Fibroblast of lung (primary cell): ENCODE measurements at places on chromosomes 16 and 17. TPM values are rescaled to one million over a fixed set of nuclear protein-coding genes. Genes with fewer than 3 reads are reported as not detected.

DNA sequence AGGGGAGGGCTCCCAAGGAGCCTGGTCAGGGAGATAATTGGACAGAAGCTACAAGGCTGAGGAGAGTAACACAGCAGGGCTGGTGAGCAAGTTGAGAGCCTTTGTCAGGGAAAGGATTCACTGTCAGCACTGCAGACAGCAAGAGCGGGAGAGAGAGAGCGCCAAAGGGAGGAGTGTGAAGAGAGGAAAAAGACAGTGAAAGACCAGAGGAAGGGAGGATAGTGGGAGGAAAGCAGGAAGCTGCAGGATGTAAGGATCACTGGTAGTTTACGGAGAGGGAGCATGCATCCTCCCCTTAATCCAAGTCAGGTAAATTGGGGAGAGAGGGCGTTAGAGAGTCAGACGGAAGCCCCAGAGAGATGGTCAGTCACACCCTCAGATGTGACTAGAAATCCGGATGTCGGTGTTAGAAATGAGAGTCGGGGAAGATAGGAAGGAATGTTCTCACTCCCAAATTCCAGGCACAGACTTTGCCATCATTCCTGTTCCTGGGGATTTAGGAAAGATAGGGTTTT lies 13.8 kb upstream of the SPOP start:
- H3K4me1 ChIP-seq, result no peaks in the 10 kb centered on the region
- no peaks in the 10 kb centered on the region for H3K36me3 ChIP-seq
- H3K27me3 ChIP-seq, result no peaks in the 10 kb centered on the region
- DNase-seq, result peak; percentile 25

The EME2 gene
- total RNA-seq, result 5.4 and 8.3 TPM in 2 replicates

The CYTH1 gene
- total RNA-seq, result 6.7 and 9.9 TPM in 2 replicates

GRCh38 chr17:55774846-55775271 lies 24.0 kb downstream of the PCTP start:
- H3K4me3 ChIP-seq, result no peak overlapping the region
- no peak for DNase-seq
- peaks cover 10% of the 10 kb centered on the region for H3K36me3 ChIP-seq
- no peaks in the 10 kb centered on the region for H3K27me3 ChIP-seq

The KRTAP3-1 gene
- total RNA-seq, result not detected in 2 replicates

DNA sequence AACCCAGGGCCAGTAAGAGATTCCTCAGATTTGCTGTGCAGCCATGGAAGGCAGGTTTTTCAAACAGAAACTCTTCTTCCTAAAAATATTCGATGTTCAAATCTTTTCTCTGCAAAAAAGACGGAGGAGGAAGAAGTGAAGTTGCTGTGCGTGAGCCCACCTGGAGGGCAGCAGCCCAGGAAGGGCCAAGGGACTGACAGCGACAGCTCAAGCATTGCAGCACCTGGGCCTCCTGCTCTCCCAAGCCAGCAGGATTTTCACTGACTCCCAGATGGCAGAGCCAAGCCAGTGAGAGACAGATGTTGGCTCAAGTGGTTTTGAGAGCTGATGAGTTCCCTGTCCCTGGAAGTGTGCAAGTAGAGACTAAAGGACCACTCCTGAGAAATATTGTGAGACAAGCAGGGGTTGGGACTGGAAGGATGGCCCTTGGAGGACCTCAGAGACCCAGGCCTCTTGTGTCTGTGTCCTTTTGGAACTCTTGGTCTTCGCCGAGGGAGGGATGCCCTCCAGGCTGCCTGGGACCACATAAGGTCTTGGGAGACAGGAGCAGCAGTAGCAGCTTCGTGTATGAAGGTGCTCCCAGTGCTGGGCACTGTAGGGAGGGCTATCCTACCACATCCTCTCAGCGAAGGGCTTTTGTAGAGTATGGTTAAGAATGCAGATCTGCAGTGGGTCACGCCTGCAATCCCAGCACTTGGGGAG lies 29.3 kb upstream of the TNFRSF13B start:
- H3K4me1 ChIP-seq, result no peaks in the 10 kb centered on the region
- no peak for DNase-seq
- no peak overlapping the region for H3K27ac ChIP-seq
- H3K27me3 ChIP-seq, result peaks cover 2% of the 10 kb centered on the region
- no peaks in the 10 kb centered on the region for H3K36me3 ChIP-seq

The KRTAP1-5 gene
- 0.17 TPM in 1 of 2 replicates, not detected in the other for total RNA-seq

- H3K4me3 ChIP-seq, result no peak overlapping the region
- peaks cover 22% of the 10 kb centered on the region for H3K36me3 ChIP-seq
- peaks cover 13% of the 10 kb centered on the region for H3K4me1 ChIP-seq
These were observed 16.7 kb downstream of the ZBTB4 start for GRCh38 chr17:7462474-7463371.

DNA sequence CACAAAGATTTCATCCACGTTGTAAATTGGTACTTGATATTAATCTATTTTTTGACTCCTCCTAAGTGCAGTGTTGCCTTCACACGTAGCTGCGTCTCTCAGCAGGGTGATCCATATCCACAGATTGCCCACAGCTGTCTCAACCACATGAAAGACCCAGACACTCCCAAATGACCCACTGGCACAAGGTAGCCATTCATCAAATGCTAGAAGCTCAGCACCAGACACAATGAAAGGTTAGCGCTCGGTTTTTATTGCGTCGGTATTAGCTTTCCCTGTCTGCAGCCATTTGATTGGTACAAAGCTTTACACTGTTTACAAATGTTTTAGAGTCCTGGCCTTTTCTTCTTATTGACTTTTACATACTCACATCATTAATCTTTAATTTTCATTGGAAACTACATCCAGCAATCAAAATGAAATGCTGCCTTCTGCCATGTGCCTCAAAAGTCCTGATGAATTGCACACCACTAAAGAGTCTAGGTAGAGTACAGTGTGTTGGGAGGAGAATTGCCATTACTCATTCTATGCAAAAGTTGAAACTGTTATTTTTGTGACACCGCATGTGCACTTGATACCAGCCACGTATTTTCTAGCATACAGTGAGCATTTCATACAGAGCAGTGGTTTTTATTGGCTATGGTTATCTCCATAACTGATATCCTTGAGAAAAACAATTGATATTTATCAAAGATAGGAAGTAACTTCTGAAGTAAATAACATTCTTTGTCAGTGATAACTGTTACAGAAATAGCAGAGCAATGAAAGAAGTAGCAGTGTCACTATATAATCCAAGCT lies 127.3 kb upstream of the NUDT7 start:
- H3K36me3 ChIP-seq, result no peaks in the 10 kb centered on the region
- H3K27me3 ChIP-seq, result no peaks in the 10 kb centered on the region
- no peak overlapping the region for H3K4me3 ChIP-seq
- H3K4me1 ChIP-seq, result no peaks in the 10 kb centered on the region
- DNase-seq, result peak; percentile 79

- no peaks in the 10 kb centered on the region for H3K27me3 ChIP-seq
- no peaks in the 10 kb centered on the region for H3K36me3 ChIP-seq
- no peak overlapping the region for H3K27ac ChIP-seq
- DNase-seq, result no peak
- peaks cover 2% of the 10 kb centered on the region for H3K4me1 ChIP-seq
- H3K4me3 ChIP-seq, result no peak overlapping the region
These were observed 26.8 kb downstream of the GAS7 start for GRCh38 chr17:10171581-10171981.

DNA sequence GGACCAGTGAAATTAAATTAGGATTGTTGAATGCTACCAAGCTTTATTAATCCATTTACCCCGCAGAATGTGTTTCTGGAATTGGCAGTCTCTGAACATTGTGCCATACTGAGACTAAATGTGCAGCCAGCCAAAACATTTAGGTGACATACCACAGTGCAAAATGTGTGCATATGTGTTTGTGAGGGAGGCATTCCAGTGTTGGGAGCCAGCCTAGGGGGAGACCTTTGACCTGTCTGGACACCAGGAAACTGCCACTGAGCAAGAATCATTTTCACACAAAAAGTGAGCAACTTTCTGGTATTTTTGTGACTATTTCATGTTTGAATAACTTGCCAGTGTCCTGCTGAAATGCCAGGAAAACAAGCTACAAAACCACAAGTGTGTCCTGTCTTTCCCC lies 64.7 kb upstream of the SLC12A3 start:
- no peak overlapping the region for H3K4me3 ChIP-seq
- no peak overlapping the region for H3K27ac ChIP-seq
- H3K4me1 ChIP-seq, result no peaks in the 10 kb centered on the region
- H3K36me3 ChIP-seq, result no peaks in the 10 kb centered on the region
- H3K27me3 ChIP-seq, result no peaks in the 10 kb centered on the region

GRCh38 chr17:82338858-82339633 lies 5.5 kb upstream of the SECTM1 start:
- peaks cover 16% of the 10 kb centered on the region for H3K4me1 ChIP-seq
- peak overlapping the region; percentile 41 for H3K27ac ChIP-seq
- peak; percentile 60 for DNase-seq

The PRSS36 gene
- 0.17 TPM in 1 of 2 replicates, not detected in the other for total RNA-seq

The CES5A gene
- total RNA-seq, result not detected in 2 replicates

The ENPP7 gene
- total RNA-seq, result not detected in 2 replicates

- no peak for DNase-seq
- peaks cover 71% of the 10 kb centered on the region for H3K27me3 ChIP-seq
- H3K36me3 ChIP-seq, result no peaks in the 10 kb centered on the region
- H3K4me1 ChIP-seq, result no peaks in the 10 kb centered on the region
- no peak overlapping the region for H3K27ac ChIP-seq
- H3K4me3 ChIP-seq, result no peak overlapping the region
These were observed 30.0 kb downstream of the SRCIN1 start for GRCh38 chr17:38575781-38576180.

DNA sequence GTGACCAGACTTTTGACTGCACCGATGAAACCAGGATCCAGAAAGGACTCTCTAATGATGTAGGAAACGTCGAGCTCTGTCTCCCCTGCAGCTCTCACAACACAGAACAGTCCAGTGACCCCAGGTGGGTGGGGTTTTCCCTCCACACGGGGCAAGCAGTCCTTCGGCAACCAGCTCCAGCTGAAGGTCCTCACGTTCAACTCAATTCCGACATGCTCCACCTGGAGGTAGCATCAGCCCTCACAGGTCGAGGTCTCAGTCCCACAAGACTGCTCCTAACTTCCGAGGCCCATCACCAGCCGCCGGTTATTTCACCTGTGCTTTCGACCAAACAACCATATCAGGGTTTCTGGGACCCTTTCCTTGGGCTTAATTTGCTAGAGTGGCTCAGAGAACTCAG lies 28.2 kb downstream of the ITGAE start:
- H3K27me3 ChIP-seq, result peaks cover 5% of the 10 kb centered on the region
- DNase-seq, result no peak

The IL32 gene
- total RNA-seq, result 4.4 and 5.1 TPM in 2 replicates

DNA sequence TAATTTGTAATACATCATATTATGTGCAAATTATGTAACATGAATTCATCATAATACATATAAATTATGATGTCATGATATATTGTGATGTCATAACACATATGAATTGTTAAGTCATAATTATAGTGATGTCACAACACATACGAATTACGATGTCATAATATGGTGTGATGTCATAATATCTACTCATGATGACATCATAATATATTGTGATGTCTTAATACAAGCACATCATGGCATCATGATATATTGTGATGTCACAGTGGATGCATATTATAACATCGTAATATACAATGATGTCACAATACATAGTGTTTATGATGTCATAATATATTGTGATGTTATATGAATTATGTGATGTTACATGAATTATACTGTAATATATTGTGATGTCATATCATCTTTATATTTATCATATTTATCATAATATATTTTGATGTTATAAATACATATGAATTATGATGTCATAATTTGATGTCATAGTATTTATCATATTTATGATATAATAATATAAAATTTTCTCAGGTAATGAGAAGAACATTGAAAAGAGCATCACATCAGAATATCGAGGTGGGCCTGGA lies 1793.0 kb downstream of the TP53TG3F start:
- no peak overlapping the region for H3K27ac ChIP-seq
- peak; percentile 8 for DNase-seq
- no peaks in the 10 kb centered on the region for H3K27me3 ChIP-seq
- no peak overlapping the region for H3K4me3 ChIP-seq

DNA sequence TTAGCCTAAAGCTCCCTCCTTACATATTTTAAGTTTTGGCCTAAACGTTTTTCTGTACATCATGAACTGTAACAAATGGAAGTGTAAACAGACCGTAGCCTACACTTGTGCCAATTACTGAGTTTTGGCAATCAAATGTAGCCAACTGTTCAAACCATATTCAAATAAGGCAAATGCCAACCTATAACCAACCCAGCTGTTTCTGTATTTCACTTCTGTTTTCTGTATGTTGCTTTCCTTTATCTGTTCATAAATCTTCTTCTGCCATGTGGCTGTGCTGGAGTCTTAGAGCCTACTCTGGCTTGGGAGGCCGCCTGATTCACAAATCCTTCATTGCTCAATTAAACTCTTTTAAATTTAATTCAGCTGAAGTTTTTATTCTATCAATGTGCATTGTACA lies 6.9 kb upstream of the C16orf78 start:
- no peaks in the 10 kb centered on the region for H3K36me3 ChIP-seq
- no peak overlapping the region for H3K27ac ChIP-seq
- DNase-seq, result no peak
- no peaks in the 10 kb centered on the region for H3K27me3 ChIP-seq

- no peak for DNase-seq
- no peaks in the 10 kb centered on the region for H3K36me3 ChIP-seq
- no peak within 1 kb of the TSS for H3K4me3 ChIP-seq
- peaks cover 2% of the 10 kb centered on the region for H3K4me1 ChIP-seq
- H3K27me3 ChIP-seq, result peaks cover 58% of the 10 kb centered on the region
These were observed at the start of gene TBX21 for GRCh38 chr17:47733047-47733673. TSS of gene TBX21 (plus strand) at chr17:47733236. CDS start at chr17:47733455, 219 bp downstream.

DNA sequence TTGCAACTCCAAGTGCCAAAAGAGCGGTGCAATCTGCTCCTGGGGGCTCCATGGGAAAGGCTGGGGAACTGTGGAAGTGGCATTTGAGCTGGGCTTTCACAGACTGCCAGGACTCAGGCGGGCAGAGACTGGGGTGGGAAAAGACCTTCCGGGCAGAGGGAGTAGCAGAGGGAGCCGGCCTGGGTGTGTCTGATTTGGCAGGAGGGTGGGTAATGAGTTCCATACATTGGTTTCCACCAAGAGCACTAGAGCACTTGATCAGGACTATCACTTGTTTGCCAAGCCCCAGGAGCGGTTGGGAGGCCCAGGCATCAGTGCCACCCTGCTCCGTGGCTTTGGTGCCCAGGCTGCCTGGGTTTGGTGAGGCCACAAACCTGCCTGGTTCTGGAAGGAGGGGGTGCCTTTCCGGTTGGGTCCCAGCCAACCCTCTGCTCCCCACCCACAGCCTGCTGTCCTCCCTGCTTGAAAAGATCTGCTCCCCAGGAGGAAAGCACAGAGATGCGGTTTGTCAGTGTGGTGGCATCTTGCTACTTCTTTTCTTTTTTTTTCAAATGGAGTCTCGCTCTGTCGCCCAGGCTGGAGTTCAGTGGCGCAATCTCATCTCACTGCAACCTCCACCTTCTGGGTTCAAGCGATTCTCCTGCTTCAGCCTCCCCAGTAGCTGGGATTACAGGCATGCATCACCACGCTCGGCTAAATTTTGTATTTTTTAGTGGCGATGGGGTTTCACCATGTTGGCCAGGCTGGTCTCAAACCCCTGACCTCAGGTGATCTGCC lies 3.5 kb upstream of the TRIM47 start:
- no peak overlapping the region for H3K4me3 ChIP-seq
- H3K36me3 ChIP-seq, result no peaks in the 10 kb centered on the region
- peaks cover 7% of the 10 kb centered on the region for H3K27me3 ChIP-seq
- DNase-seq, result no peak

The MYH11 gene
- 14.5 and 28.8 TPM in 2 replicates for total RNA-seq

- DNase-seq, result peak; percentile 69
- H3K27ac ChIP-seq, result no peak overlapping the region
- peaks cover 36% of the 10 kb centered on the region for H3K27me3 ChIP-seq
- no peak overlapping the region for H3K4me3 ChIP-seq
- H3K36me3 ChIP-seq, result no peaks in the 10 kb centered on the region
- H3K4me1 ChIP-seq, result no peaks in the 10 kb centered on the region
These were observed 5.0 kb downstream of the CA4 start for GRCh38 chr17:60154616-60155426.
